T-cell (primary cell): ENCODE measurements at places on chromosomes 1 and 21.

- no peak for DNase-seq
These were observed 185.9 kb upstream of the ATP1B1 start for GRCh38 chr1:168920456-168921094.

- no peak for DNase-seq
These were observed 49.5 kb upstream of the RAB4A start for GRCh38 chr1:229221106-229222019.

GRCh38 chr1:179856296-179856695 is 21.3 kb downstream of the TOR1AIP2 start:
- DNase-seq: no peak

DNA sequence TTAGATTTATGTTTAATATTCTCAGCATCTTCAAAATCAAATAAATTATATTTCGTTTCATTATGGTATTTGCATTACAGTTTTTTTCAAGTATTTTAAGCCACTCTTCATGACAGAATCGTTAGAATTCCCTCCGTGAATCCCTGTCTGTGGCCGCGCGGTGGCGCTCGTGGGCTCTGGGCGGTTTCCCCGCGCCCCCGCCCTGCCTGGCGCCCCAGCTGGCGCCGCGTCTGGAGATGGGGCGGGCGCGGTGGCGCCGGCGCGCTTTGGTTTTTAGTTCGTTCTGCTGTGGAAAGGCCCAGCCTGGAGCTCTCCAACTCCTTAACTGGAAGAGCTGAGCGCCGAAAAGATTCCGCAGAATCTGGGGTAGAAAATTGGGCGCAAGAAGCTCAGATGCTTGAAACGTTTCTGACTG is 25.7 kb downstream of the PRMT2 start:
- DNase-seq: peak; percentile 66

GRCh38 chr1:41599912-41600311 is 115.4 kb upstream of the EDN2 start:
- DNase-seq: no peak
